Activated T-cell treated with anti-CD3 and anti-CD28 coated beads for 48 hours (primary cell): ENCODE measurements at places on chromosomes 3 and 15.

GRCh38 chr15:91704343-91704742 is 149.2 kb upstream of the SLCO3A1 start:
- DNase-seq = no peak

- DNase-seq = no peak
These were observed 326.6 kb downstream of the NR2F2 start for GRCh38 chr15:96657096-96657495.

GRCh38 chr15:91263632-91264531 is 163.8 kb downstream of the SV2B start:
- DNase-seq = no peak

- DNase-seq = no peak
These were observed 14.5 kb downstream of the TIPARP start for GRCh38 chr3:156688632-156689452.

DNA sequence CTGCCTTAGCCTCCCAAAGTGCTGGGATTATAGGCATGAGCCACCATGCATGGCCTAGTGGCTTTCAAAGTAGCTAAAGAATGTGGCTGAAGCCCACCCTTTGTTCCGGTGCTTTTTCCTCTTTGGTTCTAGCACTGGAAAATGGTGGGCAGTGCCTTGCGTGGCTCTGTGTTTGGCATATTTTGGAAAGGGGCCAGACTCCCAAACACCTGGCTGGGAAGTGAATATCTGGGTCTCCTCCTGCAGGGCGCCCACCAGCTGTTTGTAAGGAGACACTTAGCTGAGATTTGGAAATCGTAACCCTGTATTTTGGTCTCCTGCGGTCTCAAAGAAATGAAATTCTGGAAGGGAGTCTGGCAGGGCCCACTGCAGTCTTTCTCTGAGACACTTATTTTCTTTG is 336.4 kb downstream of the IL20RB start:
- no peak for DNase-seq

- no peak for DNase-seq
These were observed 560.1 kb downstream of the NLGN1 start for GRCh38 chr3:173957646-173958045.

DNA sequence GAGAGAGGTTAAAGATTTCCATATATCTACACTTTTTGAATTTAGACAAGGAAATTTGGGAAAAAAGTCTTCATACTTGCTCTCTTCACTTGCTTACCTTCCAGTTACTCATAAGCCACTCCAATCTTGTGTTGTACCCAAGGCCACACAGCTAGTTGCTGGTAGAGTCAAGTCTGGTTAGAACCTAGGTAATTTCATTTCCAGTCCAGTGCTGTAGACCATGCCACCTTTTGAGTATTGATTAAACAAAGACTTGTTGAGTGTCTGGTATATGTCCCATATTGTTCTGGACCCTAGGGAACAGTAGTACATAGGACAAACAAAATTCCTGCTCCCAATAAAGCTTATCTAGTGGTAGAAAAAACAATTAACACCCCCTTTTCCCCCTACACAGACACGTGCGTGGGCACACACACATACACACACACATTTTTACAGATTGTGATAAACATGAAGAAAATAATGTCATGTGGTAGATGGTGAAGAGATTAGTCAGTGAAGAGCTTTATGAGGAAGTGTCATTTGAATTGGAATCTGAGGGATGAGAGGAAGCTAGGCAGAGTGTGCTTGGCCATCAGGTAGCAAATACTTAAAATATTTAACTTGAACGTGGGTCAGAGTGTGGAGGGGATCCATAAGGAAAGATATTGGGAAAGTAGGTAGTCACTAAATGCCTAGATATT is 2.1 kb downstream of the CMC1 start:
- DNase-seq = no peak

DNA sequence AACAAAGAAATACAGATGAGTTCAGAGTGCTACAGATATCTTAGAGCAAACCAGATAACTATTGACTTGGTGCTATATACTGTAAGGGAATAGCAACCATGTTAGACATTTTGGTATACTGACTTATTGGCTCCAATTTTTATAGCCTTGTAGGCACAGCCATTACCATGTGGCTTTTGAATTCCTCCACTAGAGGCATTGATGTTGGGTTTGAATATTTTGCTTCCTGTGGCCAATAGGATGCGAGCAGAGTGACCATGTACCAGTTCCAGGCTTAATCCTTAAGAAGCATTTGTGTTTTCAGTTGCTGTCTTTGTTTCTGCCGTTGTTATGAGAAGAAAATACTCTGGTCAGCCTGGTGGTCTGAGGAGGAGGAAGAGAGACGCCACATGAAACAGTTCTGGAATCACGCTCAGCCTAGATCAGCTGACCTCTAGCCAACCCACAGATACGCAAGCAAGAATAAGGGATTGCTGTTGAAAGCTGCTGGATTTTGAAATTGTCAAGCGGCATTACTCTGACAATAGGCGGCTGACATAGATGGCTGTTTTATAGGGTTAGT is 109.4 kb upstream of the TNIK start:
- no peak for DNase-seq

- no peak for DNase-seq
These were observed 490.9 kb downstream of the ZBBX start for GRCh38 chr3:166889241-166889640.

DNA sequence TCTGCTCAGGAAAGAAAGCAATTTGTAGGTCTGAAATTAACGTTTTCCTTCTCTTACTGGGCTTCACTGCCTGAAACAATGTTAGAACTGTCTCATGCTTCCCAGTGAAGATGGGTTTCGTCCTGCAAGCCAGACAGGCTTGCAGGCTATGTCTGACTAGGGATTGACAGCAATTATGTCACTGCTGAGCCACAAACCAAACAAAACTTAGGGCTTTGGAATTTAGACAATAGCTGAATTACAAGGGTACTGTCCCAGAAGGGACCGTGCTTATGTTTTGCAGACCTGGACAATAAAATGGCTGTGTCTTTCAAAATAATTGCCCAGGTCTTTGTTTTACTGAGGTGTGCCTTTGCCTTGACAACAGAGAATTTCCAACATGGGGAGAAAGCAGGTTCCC is 46.3 kb upstream of the CCDC80 start:
- DNase-seq = no peak

DNA sequence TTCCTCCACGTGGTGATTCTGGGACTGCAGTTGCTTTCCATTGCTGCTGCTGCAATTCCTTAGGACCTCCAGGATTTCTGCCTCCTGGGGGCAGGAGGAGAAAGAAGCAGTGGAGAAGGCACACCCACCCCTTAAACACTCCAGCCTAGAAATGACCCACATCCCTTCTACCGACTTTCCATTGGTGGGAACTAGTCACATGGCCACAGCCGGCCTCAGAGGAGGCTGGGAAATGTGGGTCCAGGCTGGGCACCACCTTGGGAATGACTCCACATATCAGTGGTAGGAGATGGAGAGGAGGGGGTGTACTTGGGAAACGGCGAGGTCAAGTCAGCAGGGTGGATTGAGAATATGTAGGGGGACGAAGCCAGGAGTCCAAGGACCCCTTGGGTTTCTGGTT is 269.4 kb upstream of the CTDSPL start:
- no peak for DNase-seq

- no peak for DNase-seq
These were observed 172.2 kb downstream of the PPM1L start for GRCh38 chr3:160928183-160928726.

- DNase-seq = no peak
These were observed 265.2 kb upstream of the ZNF385D start for GRCh38 chr3:22016197-22016596.

GRCh38 chr3:197520311-197521276 is 35.2 kb downstream of the BDH1 start:
- no peak for DNase-seq

DNA sequence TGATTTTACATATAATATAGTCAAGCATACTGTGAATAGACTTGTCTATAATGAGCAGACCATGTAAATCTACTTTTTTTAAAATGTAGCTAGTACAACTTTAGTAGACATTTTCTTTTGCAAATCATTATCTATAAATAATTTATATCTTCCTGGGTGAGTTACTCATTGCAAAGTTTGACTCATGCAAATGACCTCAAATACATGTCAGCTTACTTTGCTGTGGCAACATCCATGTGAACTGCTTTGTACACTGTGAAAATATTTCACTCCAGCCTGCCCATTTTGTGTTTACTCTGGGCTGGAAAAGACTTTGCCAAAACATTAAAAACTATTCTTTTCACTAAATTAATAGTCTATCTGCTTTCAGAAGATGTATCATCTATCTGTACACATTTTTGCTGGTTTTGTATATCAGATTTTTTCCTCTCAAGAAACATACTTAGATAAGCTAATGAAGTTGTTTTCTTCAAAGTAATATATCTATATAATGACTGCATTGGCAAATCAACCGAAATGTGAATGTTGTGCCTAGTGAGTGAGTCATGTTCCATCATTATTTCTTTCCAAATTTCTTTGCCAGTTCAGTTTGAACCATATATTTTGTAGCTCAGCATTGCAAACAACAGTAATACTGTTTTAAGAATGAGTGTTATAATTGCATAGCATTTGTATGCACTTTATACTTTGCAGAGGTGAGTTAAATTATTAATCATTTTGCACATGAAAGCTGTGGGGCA is 26.5 kb downstream of the IGSF10 start:
- DNase-seq = no peak

GRCh38 chr3:16849229-16849628 is 35.5 kb upstream of the PLCL2 start:
- DNase-seq = no peak

DNA sequence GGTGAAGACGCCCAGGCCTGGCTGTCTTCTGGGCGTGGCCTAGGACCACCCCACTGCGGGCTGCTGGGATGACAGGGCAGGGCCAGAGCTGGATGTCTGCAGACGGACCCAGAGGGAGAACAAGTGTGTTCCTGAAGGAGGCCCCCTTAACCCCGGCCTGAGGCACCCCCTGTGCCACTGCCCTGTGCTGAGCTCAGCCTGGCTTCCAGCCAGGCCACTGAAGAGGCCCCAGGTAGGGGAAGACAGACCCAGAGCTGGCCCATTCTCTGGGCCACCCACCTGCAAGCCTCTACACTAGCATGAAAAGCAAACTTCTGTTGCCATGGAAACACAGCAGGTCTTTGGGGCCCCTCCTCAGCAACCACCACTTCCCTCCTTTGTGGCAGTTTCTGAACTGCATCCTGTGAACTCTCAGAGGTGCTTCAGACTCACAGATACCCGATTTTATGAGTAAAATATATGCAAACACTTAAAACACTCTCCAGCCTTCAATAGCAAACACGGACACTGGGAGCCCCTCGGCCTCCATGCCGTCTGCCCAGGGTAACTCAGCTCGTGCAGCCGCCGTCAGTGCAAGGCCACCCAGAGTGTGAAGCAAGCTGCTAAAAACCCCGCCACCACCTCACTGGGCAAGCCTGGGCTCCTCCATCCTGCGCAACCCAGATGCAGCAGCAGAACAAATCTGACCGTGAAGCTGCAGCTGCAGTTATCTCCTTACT is 42.5 kb downstream of the CMTM6 start:
- peak; percentile 50 for DNase-seq

- no peak for DNase-seq
These were observed 33.7 kb downstream of the FLNB start for GRCh38 chr3:58041826-58042324.

- no peak for DNase-seq
These were observed 54.5 kb upstream of the CHRNA7 start for GRCh38 chr15:31975830-31976229.

GRCh38 chr15:101397521-101398003 is 91.9 kb downstream of the PCSK6 start:
- no peak for DNase-seq
